Choroid plexus epithelial cell (primary cell): ENCODE measurements at places on chromosomes 4 and X.

- no peak for DNase-seq
Measured at GRCh38 chrX:113315927-113316326, 475.3 kb upstream of the AMOT start.

DNA sequence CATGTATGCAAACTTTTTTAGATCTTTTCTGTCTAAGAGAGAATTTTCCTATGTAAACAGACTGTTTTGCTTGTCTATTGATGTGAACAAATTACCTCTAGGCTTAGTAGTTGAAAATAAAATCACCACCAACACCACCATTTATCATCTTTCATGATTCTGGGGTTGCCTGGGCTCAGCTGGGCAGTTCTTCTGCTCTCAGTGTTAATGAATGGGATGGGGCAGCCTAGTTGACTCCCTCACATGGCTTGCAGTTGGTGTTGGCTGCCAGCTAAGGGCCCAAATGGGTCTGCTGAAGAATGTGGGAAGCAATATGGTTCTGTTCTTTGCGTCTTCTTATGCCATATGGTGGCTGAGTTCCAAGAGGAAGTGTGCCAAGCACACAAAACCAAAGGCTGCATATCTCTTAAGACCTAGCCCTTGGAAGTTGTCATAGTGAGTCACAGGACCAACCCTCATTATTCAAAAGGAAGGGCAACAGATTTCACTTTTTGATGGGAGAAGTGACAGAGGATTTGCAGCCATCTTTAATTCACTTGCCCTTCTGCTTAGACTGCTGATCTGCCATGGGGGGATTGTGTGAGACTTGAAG lies 17.9 kb downstream of the REELD1 start:
- DNase-seq, result no peak

DNA sequence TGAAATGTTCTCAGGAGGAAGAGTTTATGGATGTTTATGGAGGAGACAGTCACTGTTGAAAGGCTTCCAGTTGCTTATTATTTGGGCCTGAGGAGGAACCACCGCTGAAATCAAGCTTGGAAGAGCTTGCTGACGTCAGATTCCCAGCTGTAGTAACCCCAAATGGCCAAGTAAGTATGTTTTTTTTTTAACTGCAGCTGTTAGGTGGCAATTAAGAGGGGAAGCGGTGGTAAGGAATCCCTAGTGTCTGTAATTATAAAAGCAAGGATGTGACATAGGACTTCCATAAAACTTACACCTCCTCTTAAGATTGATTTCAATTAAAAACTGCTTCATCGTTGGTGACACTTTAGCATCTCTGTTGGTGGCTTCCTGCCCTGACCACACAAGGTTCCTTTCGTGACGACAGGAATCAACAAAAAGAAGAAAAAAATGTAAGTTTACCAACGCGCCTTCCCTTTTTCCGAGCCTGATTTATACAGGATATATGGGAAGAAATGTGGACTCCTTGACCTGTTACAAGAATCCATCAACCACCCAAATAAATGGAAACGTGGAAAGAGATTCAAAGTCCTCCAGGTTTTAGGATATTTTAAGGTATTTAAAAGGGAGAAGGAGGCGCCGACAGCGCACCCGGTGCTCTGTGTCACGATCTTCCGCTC lies 884 bp downstream of the RELL1 start:
- peak; percentile 50 for DNase-seq

DNA sequence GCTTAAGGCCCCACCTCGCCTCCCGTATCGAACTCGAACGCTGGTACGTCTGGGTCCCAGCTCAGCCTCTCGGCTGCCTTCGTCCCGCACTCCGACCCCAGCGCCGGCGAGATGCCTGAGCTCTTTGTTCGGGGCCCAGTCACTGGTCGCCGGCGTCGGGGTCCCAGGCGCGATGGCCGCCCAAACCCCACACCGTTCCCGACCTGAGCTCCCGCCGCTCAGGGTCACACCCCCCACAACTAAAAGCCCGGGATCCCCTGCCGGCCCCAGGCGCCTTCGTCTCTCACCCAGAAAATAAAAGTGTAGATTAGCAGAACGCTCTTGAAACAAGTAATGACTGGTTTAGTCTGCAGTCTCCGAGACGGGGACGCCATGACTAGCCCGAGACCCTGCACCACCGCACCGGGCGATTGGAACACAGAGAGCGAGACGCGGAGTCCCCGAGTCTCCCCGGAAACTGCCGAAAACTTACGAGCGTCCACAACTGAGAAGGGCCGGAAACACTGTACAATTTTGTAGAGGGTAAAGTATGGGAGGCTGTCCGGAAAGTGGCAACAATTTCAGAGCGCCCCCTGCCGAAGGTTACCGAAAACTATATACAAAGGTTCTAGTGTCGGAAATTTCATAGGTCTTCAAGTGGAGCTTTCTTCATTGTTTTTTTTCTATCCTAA lies at the start of gene TSPAN6:
TSS of gene TSPAN6 (minus strand) at position 486 of the 671 bp plus-strand sequence. CDS start at position 374, 112 bp downstream.
- peak; percentile 92 for DNase-seq

- peak; percentile 95 for DNase-seq
Measured at GRCh38 chr4:138053641-138054301, 188.4 kb downstream of the SLC7A11 start.

DNA sequence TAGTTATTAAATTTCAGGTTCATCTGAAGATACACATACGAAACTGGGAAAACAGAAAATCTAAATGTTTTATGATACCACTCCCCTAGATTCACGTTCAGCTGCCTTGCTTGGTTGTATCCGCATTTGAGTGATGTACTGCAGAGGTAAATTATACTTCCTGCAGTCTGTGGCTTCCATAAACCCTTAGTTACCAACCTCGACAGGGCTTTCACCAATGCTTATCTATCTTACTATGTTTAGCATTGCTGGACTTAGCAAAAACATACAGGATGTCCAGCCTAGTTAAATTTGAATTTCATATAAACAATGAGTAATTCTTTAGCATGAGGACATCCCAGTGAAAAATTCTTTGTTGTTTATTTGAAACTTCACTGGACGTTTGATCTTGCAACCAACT lies 108.8 kb downstream of the TMA16 start:
- DNase-seq, result peak; percentile 1

DNA sequence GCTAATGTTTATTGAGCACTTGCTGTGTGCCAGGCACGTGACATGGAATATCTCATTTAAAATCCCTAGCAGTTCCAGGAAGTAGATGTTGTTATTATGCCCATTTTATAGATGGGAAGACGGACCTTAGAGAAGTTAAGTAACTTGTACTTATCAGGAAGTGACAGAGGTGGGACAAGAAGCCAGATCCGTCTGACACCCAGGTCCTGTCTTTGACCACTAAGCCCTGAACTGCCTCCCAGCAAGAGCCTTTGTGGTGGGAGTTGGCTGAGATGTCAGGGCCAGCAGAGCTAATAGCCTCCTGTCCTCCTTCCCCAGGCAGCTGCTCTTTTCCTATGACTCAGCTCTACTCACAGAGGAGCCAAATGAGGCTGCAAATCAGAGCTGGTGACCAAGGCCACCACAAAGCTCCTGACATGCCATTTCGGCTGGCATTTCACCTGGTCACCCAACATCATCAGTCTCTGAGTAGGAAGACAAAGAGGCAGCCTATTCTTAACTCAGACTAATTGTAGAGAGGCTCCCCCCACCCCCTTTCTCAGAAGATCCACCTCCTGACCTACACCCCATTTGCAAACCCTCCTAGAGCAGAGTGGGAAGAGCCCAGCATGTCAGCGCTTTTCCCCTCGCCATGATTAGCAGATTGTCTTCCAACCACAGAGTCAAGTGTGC lies 175.1 kb upstream of the KIT start:
- no peak for DNase-seq

DNA sequence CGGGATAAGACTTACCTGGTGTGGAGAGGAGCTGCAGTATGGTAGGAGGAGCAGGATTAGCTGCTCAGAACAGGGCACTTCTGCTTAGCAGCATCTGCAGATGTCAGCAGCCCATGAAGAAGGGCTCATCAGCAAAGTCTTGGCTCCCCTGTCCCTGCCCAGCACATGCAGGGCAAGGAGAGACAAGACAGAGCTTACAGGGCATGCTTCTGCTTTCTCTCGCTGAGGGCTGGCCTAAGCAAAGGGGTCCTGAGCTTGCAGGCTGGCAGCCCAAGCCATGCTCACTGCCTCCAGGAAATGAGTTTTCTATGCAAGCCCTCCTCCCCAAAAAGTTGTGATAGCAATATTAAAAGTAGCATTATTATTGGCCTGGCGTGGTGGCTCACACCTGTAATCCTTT lies 39.5 kb upstream of the TAPT1 start:
- DNase-seq, result no peak

GRCh38 chrX:18548996-18549395 lies 122.9 kb downstream of the RS1 start:
- no peak for DNase-seq

GRCh38 chr4:37684154-37684553 lies 2.0 kb downstream of the RELL1 start:
- no peak for DNase-seq

DNA sequence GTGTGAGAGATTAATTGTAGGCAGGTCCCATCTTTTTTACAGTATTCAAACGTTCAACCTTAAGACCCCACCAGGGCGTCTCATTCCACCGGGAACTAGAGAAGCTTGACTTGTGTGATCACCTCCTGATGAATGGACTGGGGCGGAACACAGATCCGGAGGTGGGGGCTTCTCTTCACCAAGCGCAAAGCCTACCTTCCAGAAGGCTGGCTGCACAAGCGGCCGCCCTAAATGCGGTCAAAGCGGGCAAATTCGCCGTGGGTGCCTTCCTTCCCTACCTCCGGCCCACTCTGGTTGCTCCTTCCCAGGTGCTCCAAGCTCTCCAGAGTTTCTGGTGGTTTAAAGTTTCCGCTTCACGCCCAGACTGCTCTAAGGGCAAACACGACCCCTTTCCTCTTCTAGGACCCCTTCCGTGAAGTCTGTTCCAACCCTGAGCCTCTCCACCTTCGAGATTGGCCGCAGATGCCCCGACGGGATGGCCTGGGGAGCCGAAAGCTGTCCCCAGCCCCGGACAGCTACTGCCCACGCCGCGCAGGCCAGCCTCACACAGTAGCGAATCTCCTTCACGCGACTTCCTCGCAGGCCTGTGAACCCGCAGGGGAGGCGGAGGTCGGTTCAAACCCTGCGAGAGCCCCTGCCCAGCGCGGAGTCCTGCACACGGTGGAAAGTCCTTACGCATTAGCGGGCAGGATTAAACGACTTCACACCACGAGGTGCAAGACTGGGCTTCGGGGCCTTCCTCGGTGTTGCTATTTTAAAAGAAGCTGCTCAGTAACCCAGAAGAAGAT lies 1.6 kb upstream of the WWC2 start:
- peak; percentile 54 for DNase-seq

DNA sequence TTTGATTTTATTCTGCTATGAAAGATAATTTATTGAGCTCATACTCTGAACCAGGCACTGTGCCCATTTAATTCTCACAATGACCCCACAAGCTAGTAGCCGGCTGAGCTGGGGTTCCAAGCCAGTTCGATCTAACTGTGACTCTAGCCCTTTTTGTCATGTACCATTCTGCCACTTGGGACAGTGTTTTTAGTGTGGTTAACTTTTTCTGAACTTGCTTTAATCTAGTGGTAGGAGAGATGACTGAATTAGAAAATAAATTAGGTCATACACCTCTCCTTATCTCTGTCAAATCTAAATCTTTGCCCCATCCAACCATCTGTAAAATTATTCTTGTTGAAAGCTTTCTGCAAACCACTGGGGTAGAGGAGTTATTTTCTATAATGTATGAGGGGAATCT lies 136.0 kb downstream of the CBR4 start:
- no peak for DNase-seq

GRCh38 chr4:10239982-10240654 lies 123.5 kb upstream of the WDR1 start:
- no peak for DNase-seq

- DNase-seq, result no peak
Measured at GRCh38 chr4:18056030-18056429, 34.5 kb upstream of the LCORL start.

DNA sequence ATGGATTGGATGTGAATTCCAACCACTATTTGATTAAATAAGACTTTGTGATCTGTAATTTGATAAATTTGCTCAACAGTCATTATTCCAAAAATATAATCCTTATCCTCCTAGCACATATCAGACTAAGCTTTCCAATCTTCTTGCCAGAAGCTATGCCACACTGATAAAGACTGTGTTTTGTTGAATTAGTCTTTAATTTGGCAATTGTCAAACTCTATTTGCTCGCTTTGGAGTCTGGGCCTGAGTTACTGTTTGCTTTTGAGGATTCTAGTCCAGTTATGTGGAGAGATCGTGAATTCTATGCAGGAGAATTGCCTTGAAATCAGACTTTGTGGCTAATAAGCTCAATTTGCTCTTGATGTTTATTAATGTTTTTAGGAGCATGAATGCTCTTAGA lies 10.9 kb upstream of the RNF150 start:
- DNase-seq, result no peak

- DNase-seq, result peak; percentile 97
Measured at GRCh38 chr4:147103403-147103946, 157.8 kb upstream of the TTC29 start.

DNA sequence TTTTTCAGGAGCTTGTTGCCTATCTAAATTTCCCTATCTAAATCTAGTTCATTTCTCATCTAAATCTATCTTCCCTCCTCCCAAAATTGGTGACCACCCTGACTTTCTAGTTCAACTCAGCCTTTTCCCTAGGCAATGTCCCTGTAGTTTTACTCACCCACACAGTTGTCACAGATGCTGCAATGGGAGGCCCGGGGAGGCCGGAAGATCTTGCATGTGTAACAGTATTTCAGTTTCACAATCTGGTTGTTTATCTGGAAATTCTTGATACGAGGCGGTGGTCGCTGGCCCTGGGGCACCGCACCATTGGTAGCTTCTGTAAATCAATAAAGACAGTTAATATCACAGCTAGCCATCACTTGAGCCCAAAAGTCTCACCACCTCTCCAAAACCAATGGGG lies 20.2 kb downstream of the ZDHHC9 start:
- no peak for DNase-seq

- DNase-seq, result no peak
Measured at GRCh38 chr4:77711469-77711868, 105.8 kb downstream of the CXCL13 start.

GRCh38 chrX:70439016-70439415 lies 5.6 kb upstream of the DLG3 start:
- no peak for DNase-seq

DNA sequence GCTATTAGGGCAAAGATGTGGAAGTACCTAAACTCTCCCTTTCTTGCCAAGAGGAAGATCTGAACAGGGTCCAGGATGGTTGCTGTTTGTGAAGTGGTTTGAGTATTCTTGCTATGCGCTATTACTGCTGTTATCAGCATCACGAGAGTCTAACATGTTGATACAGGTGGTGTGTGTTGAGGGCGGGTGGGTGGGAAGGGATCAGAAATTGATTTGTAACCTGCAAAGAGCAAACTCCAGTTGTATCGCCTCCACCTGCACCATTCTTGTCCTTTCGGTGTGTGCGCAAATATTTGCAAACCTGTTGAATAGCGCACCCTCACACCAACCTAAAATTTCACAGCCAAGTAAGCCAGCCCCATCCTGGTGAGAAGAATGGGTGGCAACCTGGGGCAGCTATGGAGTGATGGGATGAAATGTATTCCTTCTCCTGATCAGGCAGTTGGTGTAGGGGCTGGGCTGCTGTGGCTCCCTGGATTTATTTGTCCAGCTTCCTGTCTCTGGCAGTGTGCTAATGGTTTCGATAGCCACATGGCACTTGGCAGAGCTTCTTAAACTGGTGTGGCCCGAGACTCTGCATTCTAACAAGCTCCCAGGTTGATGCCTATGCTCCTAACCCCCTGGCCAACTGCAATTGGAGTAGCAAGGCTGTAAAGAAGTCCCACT lies 102.6 kb upstream of the SCML1 start:
- no peak for DNase-seq

GRCh38 chr4:151199319-151200190 lies 77.4 kb upstream of the PRSS48 start:
- DNase-seq, result no peak

GRCh38 chr4:26916195-26916594 lies 55.6 kb downstream of the STIM2 start:
- peak; percentile 60 for DNase-seq
